ENCODE measurements at places on chromosomes 1 and 21.

- no peak for DNase-seq
Measured at GRCh38 chr1:180862305-180862704, 50.4 kb upstream of the KIAA1614 start.

GRCh38 chr1:83065952-83066727 lies 932.8 kb downstream of the TTLL7 start:
- no peak for DNase-seq

- DNase-seq, result no peak
Measured at GRCh38 chr1:71357708-71358107, 276.9 kb upstream of the ZRANB2 start.

GRCh38 chr1:84876353-84876752 lies 16.7 kb downstream of the LPAR3 start:
- no peak for DNase-seq

All from naive B cell (primary cell).